Suppressor macrophage treated with lipopolysaccharide for 4 hours (primary cell): ENCODE measurements at places on chromosomes 7 and 10.
A peak's percentile ranks its signal among the peaks of the same experiment; 100 is the strongest.

GRCh38 chr7:100085515-100085914 is 3.3 kb upstream of the COPS6 start:
- no peak for DNase-seq

DNA sequence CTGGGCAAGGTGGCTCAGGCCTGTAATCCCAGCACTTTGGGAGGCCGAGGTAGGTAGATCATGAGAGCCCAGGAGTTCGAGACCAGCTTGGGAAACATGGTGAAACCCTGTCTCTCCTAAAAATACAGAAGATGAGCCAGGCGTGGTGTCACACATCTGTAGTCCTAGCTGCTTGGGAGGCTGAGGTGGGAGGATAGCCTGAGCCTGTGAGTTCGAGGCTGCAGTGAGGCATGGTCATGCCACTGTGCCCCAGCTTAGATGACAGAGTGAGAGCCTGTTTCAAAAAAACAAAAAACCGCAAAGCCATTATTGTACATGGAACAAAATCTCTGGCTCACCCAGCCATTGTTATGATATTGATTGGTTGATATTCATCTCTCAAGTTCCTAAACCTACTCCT is 53.7 kb downstream of the KMT2E start:
- no peak for DNase-seq

DNA sequence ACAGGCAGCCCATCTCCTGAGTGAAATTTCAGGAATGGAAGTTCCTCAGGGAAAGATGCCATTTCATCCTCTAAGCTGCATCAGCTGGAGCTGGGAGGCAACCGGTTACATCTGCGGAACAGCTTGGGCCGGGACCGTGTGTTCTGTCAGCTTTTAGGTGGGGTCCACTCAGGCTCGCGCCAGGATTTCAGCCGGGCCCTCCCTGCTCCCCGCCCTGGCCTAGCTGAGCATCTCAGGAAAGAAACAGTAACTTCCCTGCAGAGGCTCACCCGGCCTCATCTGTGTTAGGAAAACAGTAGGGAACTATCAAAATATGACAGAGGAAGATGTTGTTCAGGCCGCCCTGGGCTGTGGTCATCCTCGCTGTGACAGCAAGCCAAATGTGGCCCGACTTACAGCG is 110.4 kb downstream of the TRIL start:
- no peak for DNase-seq

GRCh38 chr10:96339956-96340904 is 18.6 kb downstream of the OPALIN start:
- DNase-seq: peak; percentile 67

GRCh38 chr7:75054744-75055143 is 18.9 kb downstream of the RCC1L start:
- DNase-seq: no peak

- no peak for DNase-seq
Measured at GRCh38 chr7:70570961-70571360, 561.0 kb upstream of the GALNT17 start.

DNA sequence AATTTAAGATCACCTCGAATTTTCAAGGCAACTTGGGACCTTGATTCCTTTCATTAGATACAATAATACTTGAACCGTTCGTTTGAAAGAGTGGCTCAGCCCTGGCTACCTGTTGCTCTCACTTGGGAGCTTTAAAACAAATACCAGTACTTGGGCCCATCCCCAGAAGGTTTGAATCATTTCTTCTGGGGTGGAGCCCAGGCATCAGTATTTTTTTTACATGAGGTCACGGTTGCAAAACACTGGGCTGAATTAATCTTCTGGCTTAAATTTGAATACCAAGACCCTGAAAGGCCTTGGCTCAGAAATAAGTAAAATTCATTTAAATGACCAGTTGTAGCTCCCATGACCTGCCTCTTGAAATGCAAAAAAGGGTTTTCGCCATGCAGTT is 214.9 kb downstream of the CREB5 start:
- DNase-seq: no peak

DNA sequence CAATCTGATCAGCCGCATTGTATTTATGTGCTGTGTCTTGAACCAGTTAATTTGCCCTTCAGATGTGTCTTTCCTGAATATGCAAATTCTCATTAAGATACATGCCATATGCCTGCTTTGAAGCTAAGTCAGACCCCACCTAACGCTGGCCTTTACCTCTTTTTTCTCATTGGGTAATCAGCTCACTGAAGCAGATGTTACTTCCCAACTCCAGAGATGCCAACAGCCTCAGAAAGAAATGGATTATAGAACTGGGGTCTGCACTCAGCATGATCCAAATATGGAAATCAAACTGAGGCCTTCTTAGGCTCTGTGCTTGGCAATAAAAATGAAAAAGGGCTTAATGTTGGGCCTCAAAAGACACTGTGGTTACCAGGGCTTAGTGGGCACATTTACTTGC is 113.9 kb downstream of the FZD1 start:
- DNase-seq: no peak

DNA sequence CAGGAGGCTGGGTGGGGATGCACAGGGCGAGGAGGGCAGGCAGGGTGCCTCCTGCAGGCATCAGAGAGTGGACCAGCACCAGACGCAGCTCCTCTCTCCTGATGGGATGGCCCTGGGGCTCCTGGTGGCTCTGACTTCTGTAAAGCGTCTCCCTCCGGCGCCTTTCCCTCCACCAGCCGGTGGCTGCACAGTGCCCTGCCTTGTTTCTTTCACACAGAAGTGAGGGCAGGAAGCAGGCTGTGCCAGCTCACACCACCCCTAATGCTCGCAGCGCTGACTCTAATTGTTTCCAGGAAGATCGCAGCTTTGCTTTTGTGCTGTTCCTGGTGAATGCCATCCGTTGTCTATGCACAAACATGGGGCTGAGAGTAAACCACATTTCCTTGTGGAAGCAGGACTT is 152.3 kb upstream of the LANCL2 start:
- DNase-seq: no peak

- DNase-seq: peak; percentile 88
Measured at GRCh38 chr7:158710651-158711102, 6.1 kb upstream of the NCAPG2 start.

DNA sequence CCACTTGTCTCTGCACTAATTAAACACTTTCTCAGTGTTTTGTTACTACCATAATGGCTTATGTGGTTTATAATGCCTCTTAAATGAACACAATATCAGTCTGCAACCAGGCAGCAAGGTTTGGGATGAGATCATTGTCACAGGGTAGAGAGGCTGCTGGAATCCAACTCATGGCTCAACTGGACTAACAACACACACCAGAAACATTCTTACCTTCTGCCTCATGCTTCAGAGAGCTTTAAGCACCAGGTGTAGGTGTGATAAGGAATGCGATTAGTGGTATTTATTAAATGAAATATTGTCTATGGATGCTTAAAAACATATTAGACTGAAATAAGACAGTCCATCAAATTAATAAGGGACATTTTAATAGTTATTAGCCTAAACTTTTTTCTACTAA is 25.4 kb downstream of the PTF1A start:
- no peak for DNase-seq

DNA sequence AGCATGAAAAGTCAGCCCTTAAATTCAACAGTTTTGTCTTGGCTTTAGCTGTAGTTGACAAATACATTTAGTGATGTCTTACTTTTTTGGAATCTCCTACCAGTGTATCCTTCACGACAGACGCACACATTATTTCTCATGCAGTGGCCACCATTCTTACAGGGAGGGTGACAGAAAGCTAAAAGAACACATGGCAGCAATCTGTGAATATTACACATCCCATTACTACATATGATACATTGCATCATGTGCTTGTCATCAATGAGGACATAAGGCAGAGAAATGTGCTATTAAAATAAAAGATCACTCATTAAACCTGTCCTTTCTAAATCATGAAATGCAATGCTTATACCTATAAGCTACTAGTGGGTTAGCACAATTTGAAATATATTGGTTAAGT is 66.6 kb downstream of the VWDE start:
- DNase-seq: no peak

GRCh38 chr7:3497796-3498195 is 196.7 kb downstream of the SDK1 start:
- no peak for DNase-seq

- no peak for DNase-seq
Measured at GRCh38 chr10:131818510-131819234, 82.1 kb upstream of the PPP2R2D start.

GRCh38 chr10:17980846-17981565 is 29.3 kb downstream of the SLC39A12 start:
- no peak for DNase-seq

- no peak for DNase-seq
Measured at GRCh38 chr10:95474228-95475002, 86.8 kb downstream of the SORBS1 start.

- DNase-seq: no peak
Measured at GRCh38 chr10:15324611-15325010, 46.5 kb downstream of the FAM171A1 start.
